ENCODE measurements at places on chromosomes 4 and X.

GRCh38 chr4:109914322-109914721 lies 1.6 kb downstream of the EGF start:
- DNase-seq, result no peak
- no peaks in the 10 kb centered on the region for H3K36me3 ChIP-seq
- H3K27me3 ChIP-seq, result no peaks in the 10 kb centered on the region
- H3K4me1 ChIP-seq, result peaks cover 10% of the 10 kb centered on the region
- H3K4me3 ChIP-seq, result peak overlapping the region; percentile 46

GRCh38 chr4:134278675-134279074 lies 77.1 kb upstream of the PABPC4L start:
- no peaks in the 10 kb centered on the region for H3K4me1 ChIP-seq
- H3K27me3 ChIP-seq, result no peaks in the 10 kb centered on the region

GRCh38 chr4:61628727-61629126 lies 428.6 kb downstream of the ADGRL3 start:
- H3K27me3 ChIP-seq, result no peaks in the 10 kb centered on the region
- no peaks in the 10 kb centered on the region for H3K36me3 ChIP-seq
- no peak for DNase-seq
- H3K27ac ChIP-seq, result no peak overlapping the region
- H3K4me1 ChIP-seq, result no peaks in the 10 kb centered on the region
- H3K4me3 ChIP-seq, result no peak overlapping the region

GRCh38 chrX:46637938-46638337 lies 64.4 kb downstream of the CHST7 start:
- H3K27me3 ChIP-seq, result peaks cover 26% of the 10 kb centered on the region
- DNase-seq, result no peak
- H3K4me1 ChIP-seq, result peaks cover 3% of the 10 kb centered on the region
- no peak overlapping the region for H3K4me3 ChIP-seq

DNA sequence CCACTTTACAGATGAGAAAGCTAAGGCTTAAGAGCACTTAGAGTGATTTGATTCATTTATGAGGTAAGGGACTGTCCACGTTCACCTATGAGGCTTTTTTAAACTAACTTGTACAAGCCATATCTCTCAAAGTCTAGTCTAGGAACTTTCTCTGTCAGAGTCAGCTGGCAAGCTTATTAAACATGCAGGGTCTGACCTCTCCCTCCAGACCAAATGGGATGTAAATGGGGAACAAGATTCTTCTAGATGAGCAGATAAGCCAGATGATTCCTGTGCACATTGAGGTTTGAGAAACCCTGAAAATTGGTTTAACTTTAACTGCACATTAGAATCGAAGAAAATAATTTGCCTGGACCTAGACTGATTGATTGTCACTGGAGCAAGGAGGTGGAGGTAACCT lies 160.0 kb upstream of the SPRY1 start:
- no peak overlapping the region for H3K27ac ChIP-seq
- no peak overlapping the region for H3K4me3 ChIP-seq
- no peak for DNase-seq
- H3K4me1 ChIP-seq, result peaks cover 19% of the 10 kb centered on the region

GRCh38 chr4:124092541-124092984 lies 620.0 kb downstream of the ANKRD50 start:
- no peak overlapping the region for H3K27ac ChIP-seq
- H3K27me3 ChIP-seq, result no peaks in the 10 kb centered on the region
- H3K36me3 ChIP-seq, result no peaks in the 10 kb centered on the region
- peak; percentile 31 for DNase-seq

- peak overlapping the region; percentile 54 for H3K27ac ChIP-seq
- peaks cover 80% of the 10 kb centered on the region for H3K4me1 ChIP-seq
- H3K4me3 ChIP-seq, result no peak overlapping the region
- DNase-seq, result no peak
These were observed 138.6 kb downstream of the AFF1 start for GRCh38 chr4:87073199-87074120.

DNA sequence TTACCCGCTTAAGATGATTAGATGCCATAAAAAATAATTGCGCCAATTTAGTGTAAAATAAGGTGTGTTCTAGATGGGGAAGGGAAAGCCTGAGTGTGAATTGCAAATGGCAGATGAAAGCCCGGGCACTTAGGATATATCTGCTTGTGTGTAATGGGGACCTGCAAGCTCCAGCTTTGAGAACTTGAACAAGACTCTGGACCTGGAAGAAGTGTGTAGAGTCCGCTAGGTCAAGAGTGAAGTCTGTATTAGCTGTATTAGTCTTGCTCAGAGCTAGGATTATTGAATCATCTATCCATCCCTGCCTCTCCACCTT lies 4.2 kb downstream of the NEUROG2 start:
- peaks cover 54% of the 10 kb centered on the region for H3K4me1 ChIP-seq
- H3K36me3 ChIP-seq, result no peaks in the 10 kb centered on the region
- H3K27ac ChIP-seq, result no peak overlapping the region

- H3K4me3 ChIP-seq, result no peak overlapping the region
- no peaks in the 10 kb centered on the region for H3K4me1 ChIP-seq
- no peaks in the 10 kb centered on the region for H3K36me3 ChIP-seq
- H3K27me3 ChIP-seq, result no peaks in the 10 kb centered on the region
These were observed 1397.5 kb downstream of the PCDH7 start for GRCh38 chr4:32117693-32118092.

GRCh38 chr4:38684271-38684670 lies 20.3 kb downstream of the KLF3 start:
- H3K4me1 ChIP-seq, result peaks cover 96% of the 10 kb centered on the region
- DNase-seq, result no peak
- H3K27me3 ChIP-seq, result no peaks in the 10 kb centered on the region
- no peak overlapping the region for H3K4me3 ChIP-seq
- no peak overlapping the region for H3K27ac ChIP-seq

- no peaks in the 10 kb centered on the region for H3K36me3 ChIP-seq
- no peak overlapping the region for H3K27ac ChIP-seq
- no peaks in the 10 kb centered on the region for H3K27me3 ChIP-seq
These were observed 41.3 kb upstream of the GPC3 start for GRCh38 chrX:134026565-134027311.

DNA sequence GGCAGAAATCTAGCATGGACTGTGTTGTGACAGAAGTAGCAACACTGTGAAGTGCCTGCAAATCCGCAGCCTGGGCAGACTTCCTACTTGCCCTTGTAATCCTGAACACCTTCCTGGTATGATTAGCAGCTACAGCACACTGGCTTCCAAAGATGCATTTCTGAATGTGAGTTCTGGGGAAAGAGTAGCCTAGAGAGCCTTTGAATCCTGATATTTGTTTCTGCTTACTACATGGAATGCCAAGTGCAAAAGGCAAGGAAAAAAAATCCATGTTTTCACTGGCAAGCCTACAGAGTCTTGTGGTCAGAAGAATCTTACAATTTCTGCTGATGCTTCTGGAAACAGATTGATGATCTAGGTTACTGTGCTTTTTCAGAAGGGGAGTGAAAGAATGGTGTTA lies 223.7 kb downstream of the COL25A1 start:
- H3K4me3 ChIP-seq, result no peak overlapping the region
- H3K4me1 ChIP-seq, result peaks cover 4% of the 10 kb centered on the region
- DNase-seq, result no peak

GRCh38 chr4:37528166-37528885 lies 157.8 kb downstream of the RELL1 start:
- no peaks in the 10 kb centered on the region for H3K4me1 ChIP-seq
- H3K4me3 ChIP-seq, result no peak overlapping the region
- no peak for DNase-seq
- no peak overlapping the region for H3K27ac ChIP-seq

- H3K27ac ChIP-seq, result no peak overlapping the region
- H3K4me3 ChIP-seq, result no peak overlapping the region
- no peaks in the 10 kb centered on the region for H3K4me1 ChIP-seq
- peaks cover 23% of the 10 kb centered on the region for H3K27me3 ChIP-seq
- no peaks in the 10 kb centered on the region for H3K36me3 ChIP-seq
These were observed 290.6 kb downstream of the ZNF674 start for GRCh38 chrX:46254641-46255040.

GRCh38 chr4:7938609-7939376 lies 868 bp downstream of the AFAP1 start:
- H3K36me3 ChIP-seq, result no peaks in the 10 kb centered on the region
- peak overlapping the region; percentile 93 for H3K27ac ChIP-seq
- peaks cover 15% of the 10 kb centered on the region for H3K4me1 ChIP-seq
- no peaks in the 10 kb centered on the region for H3K27me3 ChIP-seq
- DNase-seq, result peak; percentile 57

- H3K4me1 ChIP-seq, result peaks cover 32% of the 10 kb centered on the region
- no peaks in the 10 kb centered on the region for H3K36me3 ChIP-seq
- H3K4me3 ChIP-seq, result no peak overlapping the region
- H3K27me3 ChIP-seq, result no peaks in the 10 kb centered on the region
- no peak for DNase-seq
- no peak overlapping the region for H3K27ac ChIP-seq
These were observed 100.3 kb upstream of the PDE5A start for GRCh38 chr4:119728692-119729593.

- H3K36me3 ChIP-seq, result no peaks in the 10 kb centered on the region
- no peaks in the 10 kb centered on the region for H3K27me3 ChIP-seq
- H3K4me3 ChIP-seq, result no peak overlapping the region
- no peak for DNase-seq
- H3K4me1 ChIP-seq, result no peaks in the 10 kb centered on the region
These were observed 3.2 kb downstream of the SNX25 start for GRCh38 chr4:185212581-185212980.

DNA sequence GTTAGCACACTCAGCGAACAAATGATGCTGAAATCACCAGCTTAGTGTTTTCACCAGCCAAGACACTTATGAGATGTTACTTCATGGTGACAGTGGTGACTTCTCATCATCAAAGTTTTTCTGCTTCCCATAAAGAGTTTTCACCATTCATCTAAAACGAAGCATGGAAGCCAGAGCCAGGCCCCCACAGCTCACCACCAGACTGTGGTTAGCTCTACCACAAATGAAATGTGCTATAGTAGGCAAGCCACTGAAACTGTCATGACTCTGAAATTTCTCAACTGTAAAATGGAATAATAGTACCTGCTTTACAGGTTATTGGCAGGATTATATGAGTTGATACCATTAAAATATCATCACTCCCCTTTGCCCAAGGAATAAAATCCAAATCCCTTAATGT lies 56.4 kb upstream of the HHIP start:
- no peak overlapping the region for H3K27ac ChIP-seq
- H3K27me3 ChIP-seq, result no peaks in the 10 kb centered on the region
- no peak overlapping the region for H3K4me3 ChIP-seq
- no peaks in the 10 kb centered on the region for H3K36me3 ChIP-seq
- H3K4me1 ChIP-seq, result no peaks in the 10 kb centered on the region

DNA sequence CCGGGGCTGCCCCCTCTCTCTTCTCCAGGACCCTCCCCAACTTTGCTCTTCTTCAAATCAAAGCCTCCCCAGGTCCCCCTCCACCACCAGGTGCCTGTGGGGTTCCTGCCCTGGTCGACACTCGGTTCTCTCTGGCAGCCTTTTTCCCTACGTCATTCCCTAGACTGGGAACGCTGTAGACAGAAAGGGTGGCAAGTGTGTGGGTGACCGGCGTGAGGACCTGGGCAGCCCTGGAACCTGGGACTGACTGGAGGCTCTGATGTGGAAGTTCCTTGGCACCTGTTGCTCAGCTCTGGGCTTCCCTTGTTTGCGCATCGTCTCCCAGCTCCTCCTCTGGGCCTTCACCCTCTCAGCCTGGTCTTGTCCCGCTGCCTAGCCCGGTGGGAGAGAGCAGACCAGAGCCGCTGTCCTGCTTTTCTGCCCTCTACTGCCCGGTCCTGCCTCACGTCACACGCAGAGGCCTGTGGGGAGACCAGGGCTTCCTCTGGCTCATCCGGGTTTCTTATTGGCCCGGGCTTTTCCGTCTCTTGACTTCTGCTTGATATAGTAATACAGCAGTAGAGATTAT lies 1.3 kb downstream of the TACC3 start:
- H3K4me1 ChIP-seq, result peaks cover 60% of the 10 kb centered on the region
- H3K27me3 ChIP-seq, result no peaks in the 10 kb centered on the region
- H3K27ac ChIP-seq, result no peak overlapping the region
- no peaks in the 10 kb centered on the region for H3K36me3 ChIP-seq
- no peak for DNase-seq

DNA sequence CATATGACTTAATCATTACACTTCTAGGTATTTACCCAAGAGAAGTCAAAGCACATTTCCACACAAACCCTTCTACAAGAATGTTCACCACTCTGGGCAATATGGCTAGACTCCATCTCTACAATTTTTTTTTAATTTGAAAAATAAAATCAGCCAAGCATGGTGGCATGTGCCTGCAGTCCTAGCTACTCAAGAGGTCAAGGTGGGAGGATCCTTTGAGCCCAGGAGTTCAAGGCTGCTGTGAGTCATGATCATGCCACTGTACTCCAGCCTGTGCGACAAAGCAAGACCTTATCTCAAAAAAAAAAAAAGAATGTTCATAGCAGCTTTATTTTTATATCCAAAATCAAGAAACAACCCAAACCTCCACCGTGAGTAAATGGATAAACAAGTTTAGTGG lies 70.3 kb upstream of the MBNL3 start:
- no peak overlapping the region for H3K4me3 ChIP-seq
- H3K27me3 ChIP-seq, result no peaks in the 10 kb centered on the region
- no peaks in the 10 kb centered on the region for H3K36me3 ChIP-seq
- no peak overlapping the region for H3K27ac ChIP-seq
- DNase-seq, result no peak

- no peak for DNase-seq
- no peaks in the 10 kb centered on the region for H3K36me3 ChIP-seq
- peaks cover 7% of the 10 kb centered on the region for H3K27me3 ChIP-seq
These were observed 107.7 kb downstream of the APOOL start for GRCh38 chrX:85111347-85111746.

- H3K27ac ChIP-seq, result no peak overlapping the region
- no peaks in the 10 kb centered on the region for H3K36me3 ChIP-seq
- no peak overlapping the region for H3K4me3 ChIP-seq
- no peaks in the 10 kb centered on the region for H3K4me1 ChIP-seq
- no peak for DNase-seq
- no peaks in the 10 kb centered on the region for H3K27me3 ChIP-seq
These were observed 202.4 kb downstream of the AFAP1 start for GRCh38 chr4:7737268-7737645.

- peak overlapping the region; percentile 49 for H3K27ac ChIP-seq
- H3K4me1 ChIP-seq, result peaks cover 9% of the 10 kb centered on the region
- H3K36me3 ChIP-seq, result no peaks in the 10 kb centered on the region
These were observed 62.5 kb downstream of the AFAP1 start for GRCh38 chr4:7877176-7877575.

- H3K36me3 ChIP-seq, result no peaks in the 10 kb centered on the region
- no peak for DNase-seq
- no peak overlapping the region for H3K4me3 ChIP-seq
These were observed 35.2 kb upstream of the INPP4B start for GRCh38 chr4:142881331-142881730.

- no peaks in the 10 kb centered on the region for H3K36me3 ChIP-seq
- no peak for DNase-seq
- no peak overlapping the region for H3K27ac ChIP-seq
These were observed 1.6 kb upstream of the FAM149A start for GRCh38 chr4:186102931-186103330.

DNA sequence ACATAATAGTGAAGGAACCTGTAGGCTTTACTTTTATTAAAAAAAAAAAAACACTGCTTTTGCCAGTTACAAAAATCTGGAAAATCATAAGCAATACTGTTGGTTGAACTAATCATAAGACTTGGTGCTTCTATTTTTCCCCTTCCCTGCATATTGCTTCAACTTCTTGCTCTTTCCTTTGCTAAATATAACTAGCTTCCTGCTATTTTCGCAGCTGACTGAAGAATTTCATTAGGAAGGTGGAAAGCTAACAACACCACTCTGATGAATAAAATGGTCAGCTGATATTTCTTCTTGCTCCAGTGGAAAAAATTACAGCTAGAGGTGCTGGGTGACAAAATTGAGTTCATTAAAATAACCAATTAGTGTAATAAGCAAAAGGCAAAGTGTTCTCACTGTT lies 39.3 kb downstream of the MEPE start:
- no peak overlapping the region for H3K4me3 ChIP-seq
- no peak for DNase-seq
- H3K36me3 ChIP-seq, result no peaks in the 10 kb centered on the region
- H3K4me1 ChIP-seq, result peaks cover 11% of the 10 kb centered on the region
- H3K27me3 ChIP-seq, result no peaks in the 10 kb centered on the region

All from heart right ventricle (tissue), 16 donors.